A549 treated with RU486 at 1 μM for 4 hours (cell line): ENCODE measurements at places on chromosomes 3 and 15. TPM values are rescaled to one million over a fixed set of nuclear protein-coding genes. Genes with fewer than 3 reads are reported as not detected.

The ECE2 gene
- total RNA-seq, result not detected in 5 replicates

The GP5 gene
- 0.03 TPM in 1 of 5 replicates, not detected in the others for total RNA-seq

The PDZRN3 gene
- total RNA-seq, result not detected in 5 replicates

The WDR49 gene
- not detected in 5 replicates for total RNA-seq

The IQCH gene
- total RNA-seq, result 1.4 to 3.5 TPM (median 1.5 TPM) in 5 replicates

The ANKUB1 gene
- total RNA-seq, result not detected in 5 replicates

The ARGFX gene
- not detected in 5 replicates for total RNA-seq

The TARS3 gene
- total RNA-seq, result 6.0 to 8.2 TPM (median 7.0 TPM) in 5 replicates

The CNTN4 gene
- total RNA-seq, result not detected in 5 replicates

The WNT7A gene
- total RNA-seq, result 0.12 to 0.22 TPM (median 0.16 TPM) in 5 replicates

The COLQ gene
- total RNA-seq, result 0.19 to 0.53 TPM (median 0.36 TPM) in 5 replicates

The MBNL1 gene
- total RNA-seq, result 37.7 to 55.3 TPM (median 52.9 TPM) in 5 replicates

The CFAP92 gene
- total RNA-seq, result not detected in 5 replicates

The FAM81A gene
- total RNA-seq, result 12.7 to 15.3 TPM (median 13.4 TPM) in 5 replicates

The GOLGA8N gene
- total RNA-seq, result 0.31 to 1.4 TPM (median 1.2 TPM) in 5 replicates

The CFAP44 gene
- 1.4 to 2.5 TPM (median 1.9 TPM) in 5 replicates for total RNA-seq

The PP2D1 gene
- total RNA-seq, result not detected in 5 replicates

The UBAP1L gene
- 0.48 to 1.3 TPM (median 0.99 TPM) in 5 replicates for total RNA-seq

The GUCA1C gene
- not detected in 5 replicates for total RNA-seq

The MFSD1 gene
- 33.8 to 57.8 TPM (median 49.0 TPM) in 5 replicates for total RNA-seq

The XIRP1 gene
- total RNA-seq, result 0.03 to 0.10 TPM (median 0.05 TPM) in 4 of 5 replicates, not detected in the other

The GOLGA6A gene
- total RNA-seq, result 0.07 to 0.13 TPM (median 0.08 TPM) in 4 of 5 replicates, not detected in the other

The GRAMD2A gene
- not detected in 5 replicates for total RNA-seq

The ADAMTS9 gene
- total RNA-seq, result 0.54 to 0.87 TPM (median 0.74 TPM) in 5 replicates

The HESX1 gene
- total RNA-seq, result 0.23 to 0.26 TPM (median 0.24 TPM) in 3 of 5 replicates, not detected in the others

The LRRC15 gene
- 0.15 to 0.22 TPM (median 0.22 TPM) in 5 replicates for total RNA-seq

The DLL4 gene
- 0.35 to 0.81 TPM (median 0.67 TPM) in 5 replicates for total RNA-seq

The INO80 gene
- total RNA-seq, result 10.9 to 17.3 TPM (median 13.6 TPM) in 5 replicates

The ACTRT3 gene
- 2.5 to 3.2 TPM (median 2.8 TPM) in 5 replicates for total RNA-seq

The CCR3 gene
- total RNA-seq, result not detected in 5 replicates

The C3orf62 gene
- total RNA-seq, result 1.4 to 2.4 TPM (median 2.1 TPM) in 5 replicates

The ZPLD1 gene
- total RNA-seq, result 0.08 TPM in 1 of 5 replicates, not detected in the others

The MAPKBP1 gene
- 3.1 to 5.3 TPM (median 3.8 TPM) in 5 replicates for total RNA-seq

The SPTSSB gene
- total RNA-seq, result not detected in 5 replicates

The UBXN7 gene
- 6.3 to 9.3 TPM (median 8.9 TPM) in 5 replicates for total RNA-seq

The SLC25A20 gene
- 11.5 to 14.0 TPM (median 12.9 TPM) in 5 replicates for total RNA-seq

The USP8 gene
- total RNA-seq, result 22.0 to 55.2 TPM (median 41.4 TPM) in 5 replicates

The CLDN16 gene
- total RNA-seq, result 0.07 to 0.41 TPM in 2 of 5 replicates, not detected in the others

The PLCB2 gene
- total RNA-seq, result 0.68 to 1.4 TPM (median 0.82 TPM) in 5 replicates

The C3orf20 gene
- total RNA-seq, result 0.03 to 0.06 TPM (median 0.05 TPM) in 3 of 5 replicates, not detected in the others

The PAQR9 gene
- total RNA-seq, result 2.6 to 4.3 TPM (median 3.7 TPM) in 5 replicates

The KLHL25 gene
- 5.3 to 8.4 TPM (median 7.3 TPM) in 5 replicates for total RNA-seq

The ZMAT3 gene
- 2.7 to 6.7 TPM (median 6.3 TPM) in 5 replicates for total RNA-seq

The FGF12 gene
- total RNA-seq, result 0.37 to 0.94 TPM (median 0.73 TPM) in 5 replicates

The NMNAT3 gene
- 1.5 to 2.4 TPM (median 1.6 TPM) in 5 replicates for total RNA-seq

The OIP5 gene
- total RNA-seq, result 10.5 to 16.8 TPM (median 14.2 TPM) in 5 replicates

The SUCNR1 gene
- 0.09 to 0.17 TPM (median 0.13 TPM) in 4 of 5 replicates, not detected in the other for total RNA-seq

The RHOV gene
- total RNA-seq, result 4.7 to 7.6 TPM (median 6.4 TPM) in 5 replicates

The DPH3 gene
- total RNA-seq, result 17.9 to 25.3 TPM (median 21.1 TPM) in 5 replicates
